ENCODE measurements at places on chromosomes 2 and 18.

- DNase-seq, result no peak
Observed at GRCh38 chr2:47221039-47221438, 65.9 kb upstream of the STPG4 start.

DNA sequence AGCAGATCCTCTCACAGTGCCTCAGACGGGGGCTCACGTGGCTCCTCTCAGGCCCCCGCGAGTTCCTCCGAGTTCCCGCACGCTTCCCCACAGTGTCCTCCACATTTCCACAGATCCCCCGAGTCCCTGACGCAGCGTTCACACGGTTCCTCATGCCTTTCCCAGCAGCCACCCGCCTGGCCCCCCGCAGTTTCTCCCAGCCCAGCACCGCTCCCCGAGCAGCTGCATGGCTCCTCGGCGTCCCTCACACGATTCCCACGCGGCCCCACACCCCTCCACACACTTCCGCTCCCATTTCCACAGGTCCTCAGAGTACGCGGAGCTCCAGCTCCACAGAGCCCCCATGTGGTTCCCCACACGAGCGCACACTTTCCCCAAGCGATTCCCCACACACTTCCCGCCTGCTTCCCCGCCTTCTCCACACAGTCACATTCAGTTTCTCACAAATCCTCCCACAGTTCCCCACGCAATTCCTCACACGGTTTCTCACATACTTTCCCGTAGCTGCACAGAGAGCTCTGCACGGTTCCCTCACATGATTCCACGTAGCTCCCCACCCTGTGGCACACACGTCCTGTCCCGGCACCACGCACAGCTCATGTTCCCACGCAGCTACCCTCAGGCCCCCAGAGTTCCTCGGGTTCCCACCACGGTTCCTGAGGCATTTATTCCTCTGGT lies 39.9 kb downstream of the KIF1A start:
- DNase-seq, result no peak

GRCh38 chr2:1282552-1282951 lies 130.7 kb upstream of the TPO start:
- no peak for DNase-seq

GRCh38 chr2:190970160-190970559 lies 43.8 kb downstream of the STAT1 start:
- no peak for DNase-seq

DNA sequence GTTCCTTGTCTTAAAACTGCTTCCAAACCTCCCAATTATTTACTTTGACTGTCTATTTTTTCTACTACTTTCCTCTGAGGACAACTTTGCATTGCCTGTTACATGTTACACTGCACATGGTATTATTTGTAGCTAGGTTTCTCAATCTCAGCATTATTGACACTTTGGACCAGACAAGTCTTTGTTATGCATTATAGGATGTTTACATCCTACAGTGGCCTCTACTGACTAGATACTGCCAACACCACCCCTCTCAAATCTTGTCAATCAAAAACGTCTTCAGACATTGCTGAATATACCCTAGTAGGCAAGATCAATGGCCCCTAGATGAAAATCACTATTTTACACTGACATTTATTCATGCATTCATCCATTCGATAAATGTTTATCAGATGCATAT lies 129.6 kb upstream of the DNAJC10 start:
- no peak for DNase-seq

DNA sequence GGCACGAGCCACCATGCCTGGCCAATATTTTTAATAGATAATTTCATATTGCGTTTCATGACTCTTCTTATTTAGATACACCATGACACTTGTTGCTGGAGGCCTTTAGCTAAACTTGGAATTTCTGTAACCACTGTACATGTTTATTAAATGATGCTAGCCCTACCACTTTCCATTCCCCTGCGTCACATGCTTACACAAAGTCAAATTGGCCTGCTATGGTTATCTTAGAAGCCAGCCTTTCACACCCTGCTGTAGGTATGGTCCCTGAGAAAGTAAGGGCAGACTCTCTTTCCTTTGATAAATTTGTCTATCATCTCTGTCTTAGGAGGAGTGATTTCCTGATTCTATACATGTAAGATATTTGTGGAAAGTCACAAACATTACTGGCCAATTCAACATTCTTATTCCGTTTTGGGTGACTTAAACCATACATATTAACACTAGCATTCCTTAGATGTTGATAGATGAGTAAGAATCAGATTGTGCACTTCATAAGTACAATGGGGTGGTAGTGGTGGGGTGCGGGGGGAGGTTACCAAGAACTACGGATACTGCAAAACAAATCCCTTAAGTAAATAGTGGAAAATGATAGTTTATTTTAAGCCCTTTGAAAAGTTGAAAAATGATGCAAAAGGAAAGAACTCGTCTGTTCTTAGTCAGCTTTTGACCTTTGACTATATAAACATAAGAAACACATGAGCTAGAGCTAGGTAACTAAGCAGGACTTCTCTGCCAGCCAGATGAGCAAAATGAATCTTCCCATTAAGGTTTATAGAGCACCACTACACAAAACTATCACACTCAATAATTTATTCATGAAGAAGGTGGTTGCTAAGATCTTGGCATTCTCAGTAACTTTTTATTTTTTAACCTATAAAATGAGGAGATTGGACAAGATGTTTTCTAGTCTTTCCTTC lies 7.9 kb upstream of the NDUFV2 start:
- DNase-seq, result no peak

GRCh38 chr2:98522854-98523253 lies 78.2 kb downstream of the INPP4A start:
- DNase-seq, result no peak

DNA sequence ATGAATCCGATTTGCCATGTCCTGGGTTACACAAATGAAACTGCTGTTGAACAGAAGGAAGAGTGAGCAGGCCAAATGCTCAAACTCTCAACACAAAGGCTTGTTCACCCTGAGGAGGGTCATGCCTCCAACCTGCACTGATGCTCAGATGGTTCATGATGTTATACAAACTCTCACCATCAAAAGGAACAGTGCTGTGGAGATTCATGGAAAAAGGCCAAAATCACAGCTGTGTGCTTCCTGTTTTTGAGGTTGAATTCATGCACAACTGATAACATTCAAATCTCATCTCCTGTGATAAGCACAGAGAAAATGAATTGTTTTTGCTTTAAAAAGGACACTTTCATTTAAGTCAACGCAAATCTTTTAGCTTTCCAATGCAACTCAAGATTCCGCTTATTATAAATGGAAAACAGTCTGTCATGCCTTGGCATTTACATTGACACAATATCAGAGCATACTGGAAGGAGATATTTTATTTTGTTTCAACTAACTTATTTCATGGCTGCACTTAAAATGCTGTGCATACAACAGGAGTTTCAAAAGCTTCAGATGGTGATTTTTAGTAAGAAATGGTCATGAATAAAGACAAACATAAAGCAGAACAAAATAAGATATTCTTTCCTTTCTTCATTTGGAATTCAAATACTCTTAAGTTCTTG lies 22.2 kb upstream of the TTN start:
- no peak for DNase-seq
